HFF-Myc (cell line): ENCODE measurements at places on chromosomes 4 and X.
A peak's percentile ranks its signal among the peaks of the same experiment; 100 is the strongest.

- no peak for DNase-seq
Measured at GRCh38 chr4:101174679-101175345, 172.5 kb downstream of the PPP3CA start.

GRCh38 chrX:96551322-96551872 lies 133.2 kb upstream of the DIAPH2 start:
- DNase-seq = no peak

GRCh38 chrX:6120329-6120728 lies 108.3 kb downstream of the NLGN4X start:
- no peak for DNase-seq

GRCh38 chrX:38045538-38046096 lies 39.3 kb downstream of the SYTL5 start:
- DNase-seq = no peak

GRCh38 chr4:25939330-25939729 lies 25.3 kb downstream of the SMIM20 start:
- DNase-seq = no peak

DNA sequence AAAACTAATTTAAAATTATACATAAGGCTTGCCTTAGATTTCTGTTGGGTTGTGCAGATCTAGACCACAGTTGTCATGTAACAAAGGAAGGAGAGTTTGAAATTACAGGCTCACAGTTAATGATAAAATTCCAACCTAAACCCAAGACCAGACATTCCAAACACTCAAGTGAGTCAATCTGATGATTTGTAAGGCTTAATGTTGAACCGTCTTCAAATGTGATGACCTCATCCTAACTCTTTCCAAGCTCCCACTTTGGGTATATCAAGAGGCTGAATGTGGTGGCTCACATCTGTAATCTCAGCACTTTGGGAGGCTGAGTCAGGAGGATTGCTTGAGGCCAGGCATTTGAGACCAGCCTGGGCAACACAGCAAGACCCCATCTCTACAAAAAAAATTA lies 149.2 kb downstream of the TBL1X start:
- DNase-seq = no peak

GRCh38 chrX:44312421-44312820 lies 31.1 kb downstream of the EFHC2 start:
- no peak for DNase-seq

GRCh38 chr4:151614561-151614960 lies 146.2 kb downstream of the GATB start:
- no peak for DNase-seq

DNA sequence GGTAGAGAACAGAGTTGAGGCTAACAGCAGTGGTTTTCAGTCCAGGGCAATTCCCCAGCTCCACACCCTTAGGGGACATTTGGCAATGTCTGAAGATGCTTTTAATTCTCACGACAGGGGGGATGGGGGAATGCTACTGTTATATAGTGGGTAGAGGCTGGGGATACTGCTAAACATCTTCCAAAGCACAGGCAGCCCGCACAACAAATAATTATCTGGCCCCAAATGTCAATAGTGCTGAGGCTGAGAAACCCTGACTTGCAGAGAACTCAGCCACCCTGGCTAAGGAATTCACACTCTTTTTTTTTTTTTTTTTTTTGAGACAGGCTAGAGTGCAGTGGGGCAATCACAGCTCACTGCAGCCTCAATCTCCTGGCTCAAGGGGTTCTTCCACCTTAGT lies 60.6 kb downstream of the POLR2B start:
- no peak for DNase-seq

GRCh38 chrX:150771116-150771515 lies 77.9 kb downstream of the MTMR1 start:
- no peak for DNase-seq

DNA sequence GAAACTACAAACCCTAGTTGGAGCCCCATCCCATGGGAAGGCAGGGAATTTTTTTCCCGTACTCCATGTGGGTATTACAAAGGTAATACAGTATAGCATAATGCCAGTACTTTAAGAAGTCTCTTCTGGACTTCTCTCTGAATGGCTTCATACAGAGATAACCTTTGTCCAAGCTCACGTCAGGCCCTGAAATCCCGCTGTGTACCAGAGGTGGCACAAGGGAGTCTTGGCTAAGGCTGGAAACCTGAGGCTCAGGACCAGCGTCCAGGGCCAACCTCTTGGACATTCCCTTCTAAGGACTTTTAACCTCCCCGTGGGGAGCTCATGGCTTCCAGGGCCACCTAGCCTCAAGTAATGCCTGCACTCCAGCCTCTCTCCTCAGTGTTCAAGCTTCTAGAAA lies 338.9 kb upstream of the FAM241A start:
- no peak for DNase-seq

GRCh38 chr4:3336382-3337356 lies 43.8 kb downstream of the RGS12 start:
- no peak for DNase-seq

GRCh38 chr4:1360423-1361283 lies 13.6 kb downstream of the UVSSA start:
- DNase-seq = peak; percentile 82

DNA sequence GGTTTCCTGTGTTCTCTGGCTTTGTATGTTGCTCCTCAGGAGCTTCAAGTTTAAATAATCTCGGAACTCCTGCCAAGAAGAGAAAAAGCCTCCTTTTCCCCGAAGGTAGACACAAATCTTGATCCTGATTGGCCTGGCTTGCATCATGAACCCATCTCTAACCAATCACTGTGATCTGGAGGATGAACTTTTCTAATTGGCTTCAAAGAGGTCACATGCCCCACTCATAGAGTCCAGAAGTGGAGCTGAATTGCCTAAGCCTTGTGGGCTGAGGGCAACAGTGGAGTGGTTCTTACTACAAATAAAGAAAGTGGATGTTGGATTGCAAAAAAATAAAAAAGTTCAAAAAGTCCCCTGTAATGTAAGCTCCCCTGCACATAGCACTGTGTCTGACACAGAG lies 245.9 kb downstream of the MID1IP1 start:
- DNase-seq = no peak

- DNase-seq = no peak
Measured at GRCh38 chr4:4330794-4331193, 40.7 kb downstream of the ZBTB49 start.

DNA sequence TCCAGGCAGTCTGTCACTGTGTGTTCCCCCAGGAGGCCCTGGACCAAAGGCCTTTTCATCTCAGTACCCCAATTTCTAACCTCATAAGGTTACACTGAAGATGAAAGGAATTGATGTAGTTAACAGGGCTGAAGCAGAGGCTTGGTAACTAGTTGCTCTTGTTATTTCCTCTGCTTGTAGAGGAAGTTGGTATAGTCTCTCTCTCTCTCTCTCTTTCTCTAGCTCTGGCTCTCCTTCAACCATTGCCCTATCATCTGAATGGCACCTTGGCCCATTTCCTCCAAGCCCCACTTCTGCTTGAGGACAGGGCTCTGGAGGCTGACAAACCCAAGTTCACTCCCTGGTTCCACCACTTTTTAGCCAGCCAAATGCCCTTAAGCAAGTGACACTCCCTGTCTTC lies 96.1 kb downstream of the MAMLD1 start:
- DNase-seq = no peak

- no peak for DNase-seq
Measured at GRCh38 chr4:41104155-41104554, 110.2 kb downstream of the APBB2 start.

- no peak for DNase-seq
Measured at GRCh38 chrX:101619364-101619763, 1.6 kb upstream of the ARMCX6 start.

DNA sequence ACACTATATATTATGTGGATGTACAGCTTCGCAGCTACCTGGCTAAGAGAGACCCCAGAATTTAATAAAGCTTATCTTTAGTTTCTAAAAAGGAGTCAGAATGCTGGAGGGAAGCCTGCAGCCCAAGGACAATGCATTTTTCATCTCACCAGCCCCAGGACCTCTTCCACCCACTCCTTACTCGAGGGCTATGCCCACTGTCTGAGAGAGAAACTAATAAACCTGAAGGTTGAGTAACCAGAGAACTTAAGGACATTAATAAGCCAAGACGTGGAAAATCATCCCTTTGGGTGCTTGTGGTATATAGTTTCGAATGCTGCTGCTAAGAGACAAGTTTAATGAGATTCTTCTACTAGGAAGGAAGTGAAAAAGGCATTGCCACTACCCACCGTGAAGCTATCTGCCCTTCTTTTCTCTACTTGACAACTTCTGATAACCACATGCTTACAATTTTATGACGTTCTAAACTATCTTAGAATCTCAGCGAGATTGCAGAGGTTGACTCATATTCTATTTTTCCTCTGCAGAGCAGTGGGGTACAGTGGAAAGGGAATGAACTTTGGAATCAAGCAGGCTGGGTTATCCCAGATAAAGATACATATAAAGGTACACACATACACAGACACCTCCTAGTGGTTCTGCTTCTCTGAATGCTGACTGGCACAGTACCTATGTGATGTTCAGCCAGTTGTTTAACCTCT lies 3.3 kb downstream of the RELL1 start:
- DNase-seq = no peak

GRCh38 chr4:38034986-38035882 lies 75.0 kb downstream of the PTTG2 start:
- DNase-seq = peak; percentile 26

DNA sequence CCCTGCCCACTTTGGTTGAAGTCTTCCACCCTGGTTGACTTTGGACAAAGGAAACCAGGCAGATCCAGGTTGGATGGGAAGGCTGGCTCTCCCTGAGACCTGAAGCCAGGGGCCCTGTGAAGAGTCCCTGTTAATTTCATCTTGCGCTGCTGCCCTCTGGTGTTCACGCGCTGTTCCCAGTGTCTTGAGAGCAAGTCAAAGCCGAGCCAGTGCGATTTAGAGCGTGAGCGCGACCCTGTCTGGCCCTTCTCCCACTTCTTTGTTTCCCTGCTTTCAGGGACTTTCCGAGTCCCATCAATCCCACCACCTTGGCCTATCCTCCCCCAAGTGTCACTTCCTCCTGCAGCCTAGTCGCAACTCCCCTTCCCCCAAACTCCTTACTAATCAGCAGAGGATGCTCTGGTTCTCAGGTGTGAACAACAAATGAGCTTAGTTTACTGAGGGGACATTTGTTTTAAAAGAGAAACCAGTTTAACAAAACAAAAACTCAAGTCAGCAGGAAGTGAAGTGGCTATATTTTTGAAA lies 25.8 kb upstream of the CHRNA9 start:
- DNase-seq = peak; percentile 53

DNA sequence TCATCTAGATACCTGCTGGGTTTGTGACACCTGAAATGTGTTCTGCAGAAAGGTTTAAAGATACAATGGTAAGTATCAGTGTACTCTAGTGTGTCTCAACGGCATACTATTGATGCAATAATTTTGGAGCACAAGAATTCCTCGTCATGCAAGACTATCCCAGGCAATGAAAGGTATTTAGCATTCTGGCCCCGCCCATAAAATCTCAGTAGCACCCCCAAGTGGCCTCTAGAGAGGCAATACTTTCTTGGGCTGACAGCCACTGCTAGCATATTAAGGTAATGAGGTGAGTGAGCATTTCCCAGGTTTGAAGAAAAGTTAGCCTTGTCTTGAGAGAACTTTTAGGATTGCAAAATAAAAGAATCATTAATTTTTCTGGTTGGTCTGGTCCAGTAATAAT lies 24.0 kb downstream of the TAB3 start:
- no peak for DNase-seq

DNA sequence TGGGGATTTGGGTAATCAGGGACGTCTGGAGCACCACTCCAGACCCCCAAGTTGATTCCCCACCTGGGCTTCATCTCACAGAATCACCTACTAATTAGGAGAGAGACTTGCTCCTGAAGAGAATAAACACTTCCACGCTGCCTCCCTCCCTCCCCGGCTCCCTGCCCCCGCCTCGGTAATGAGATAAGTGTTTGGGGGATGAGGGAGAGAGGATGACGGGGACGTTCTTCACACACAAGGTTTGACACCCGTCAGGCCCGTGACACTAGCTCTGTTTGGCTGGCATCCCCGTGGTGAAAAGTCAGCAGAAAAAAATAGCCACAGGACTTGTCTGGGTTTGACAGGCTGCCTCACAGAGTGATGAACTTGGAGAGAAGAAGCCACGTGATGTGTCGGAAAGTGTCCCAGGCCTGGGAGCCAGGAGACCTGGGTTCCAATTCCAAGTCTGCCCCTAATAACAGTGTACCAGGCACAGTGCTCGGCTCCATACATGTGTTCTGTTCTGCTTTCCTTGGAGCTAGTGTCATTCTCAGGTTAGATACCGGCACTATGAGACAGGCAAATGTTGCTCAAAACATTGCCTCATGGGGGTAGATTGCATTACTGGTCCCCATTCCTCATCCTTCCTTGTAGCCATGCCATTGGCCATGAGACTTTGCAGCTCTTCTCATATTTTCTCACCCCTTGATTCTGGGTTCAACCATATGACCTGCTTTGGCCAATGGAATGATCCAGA lies 578.0 kb downstream of the BCOR start:
- DNase-seq = no peak

DNA sequence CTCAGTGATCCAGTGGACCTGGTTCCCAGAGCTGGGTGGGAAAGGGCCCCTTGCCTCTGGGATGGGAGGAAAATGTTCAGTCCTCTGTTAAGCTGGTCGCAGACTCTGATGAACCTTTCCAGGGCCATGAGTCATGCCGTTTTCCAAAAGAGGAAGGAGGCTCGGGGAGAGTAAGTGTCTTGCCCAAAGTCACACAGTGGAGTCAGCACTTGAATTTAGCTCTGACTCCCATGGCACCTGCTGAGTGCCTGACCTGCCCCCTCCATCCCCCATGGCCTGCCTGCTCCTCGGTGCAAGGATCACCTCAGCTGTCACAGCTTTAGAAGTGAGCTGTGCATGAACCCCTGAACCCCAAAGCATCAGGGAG lies 14.0 kb upstream of the KIAA0232 start:
- DNase-seq = no peak

- DNase-seq = no peak
Measured at GRCh38 chr4:95183656-95184408, 364.9 kb downstream of the UNC5C start.

DNA sequence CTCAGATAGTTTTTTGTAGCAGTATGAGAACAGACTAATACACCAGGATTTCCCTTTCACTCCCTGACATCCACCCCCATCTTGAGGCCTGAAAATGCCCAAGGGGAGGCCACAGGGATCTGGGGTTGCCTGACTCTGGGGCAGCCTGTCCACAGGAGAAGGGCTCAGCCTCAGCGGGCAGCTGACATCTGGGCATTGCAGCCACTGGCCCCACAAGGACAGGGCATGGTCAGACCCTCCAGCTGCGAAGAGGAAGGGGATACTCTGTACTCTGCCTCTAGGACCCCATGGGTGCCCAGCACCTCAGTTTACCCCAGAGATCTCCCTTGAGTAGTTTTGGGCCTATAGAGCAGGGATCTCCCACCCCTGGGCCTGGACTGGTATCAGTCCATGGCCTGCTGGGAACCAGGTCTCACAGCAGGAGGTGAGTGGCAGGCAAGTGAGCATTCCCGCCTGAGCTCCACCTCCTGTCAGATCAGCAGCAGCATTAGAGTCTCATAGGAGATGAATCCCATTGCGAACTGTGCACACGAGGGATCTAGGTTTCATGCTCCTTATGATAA lies 138.9 kb downstream of the HMX1 start:
- DNase-seq = no peak

GRCh38 chr4:74127745-74128144 lies 28.8 kb upstream of the CXCL2 start:
- DNase-seq = no peak

- DNase-seq = no peak
Measured at GRCh38 chr4:128661479-128661878, 148.0 kb upstream of the JADE1 start.
